ENCODE measurements at places on chromosomes 1 and 21.

- DNase-seq: no peak
These were observed 671.4 kb upstream of the ADGRL2 start for GRCh38 chr1:81129366-81129765.

GRCh38 chr1:223721658-223722607 is 9.6 kb downstream of the CAPN2 start:
- DNase-seq: no peak

- DNase-seq: no peak
These were observed 46.4 kb downstream of the COL6A1 start for GRCh38 chr21:46027851-46028493.

DNA sequence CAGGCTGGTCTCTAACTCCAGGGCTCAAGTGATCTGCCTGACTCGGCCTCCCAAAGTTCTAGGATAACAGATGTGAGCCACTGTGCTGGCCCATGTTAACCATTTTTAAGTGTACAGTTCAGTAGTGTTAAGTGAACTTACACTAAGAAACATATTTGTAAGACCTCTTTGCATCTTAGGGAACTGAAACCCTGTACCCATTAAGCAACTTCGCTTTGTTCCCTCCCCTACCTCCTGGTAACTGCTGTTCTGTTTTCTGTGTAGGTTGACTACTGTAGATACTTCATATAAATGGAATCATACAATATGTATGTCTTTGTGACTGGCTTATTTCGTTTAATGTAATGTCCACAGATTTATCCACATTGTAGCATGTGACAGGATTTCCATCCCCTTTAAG is 11.0 kb downstream of the NUDC start:
- no peak for DNase-seq

GRCh38 chr1:228228601-228229074 is 20.8 kb downstream of the OBSCN start:
- DNase-seq: no peak

DNA sequence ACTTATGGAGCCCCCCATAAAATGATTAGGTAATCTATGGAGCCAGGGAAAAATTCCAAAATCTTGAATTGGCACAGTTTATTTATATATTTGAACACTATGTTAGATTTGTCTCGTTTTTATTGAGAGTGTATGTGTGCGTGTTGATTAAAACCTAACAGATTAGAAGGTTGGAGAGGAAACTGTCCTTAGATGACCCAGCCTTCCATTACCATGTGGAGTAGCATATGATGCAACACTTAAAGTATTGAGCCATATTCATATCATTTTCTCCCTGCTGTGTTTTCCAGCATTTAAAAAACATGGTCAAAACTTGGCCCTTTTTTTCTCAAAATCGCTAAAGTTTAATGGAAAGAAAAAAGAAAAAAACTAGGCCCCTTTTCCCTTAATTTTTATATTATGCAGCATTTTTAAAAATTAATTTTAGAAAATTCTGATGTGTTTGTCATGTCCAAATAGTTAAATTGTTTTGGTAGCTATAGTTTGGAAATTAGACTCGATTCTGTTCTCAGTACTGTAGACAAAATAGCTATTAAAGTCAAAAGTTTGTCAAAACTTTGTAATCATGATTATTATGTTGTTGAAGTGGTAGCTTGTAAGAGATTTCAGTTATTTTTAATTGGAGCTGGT is 2.3 kb downstream of the LRRC8D start:
- no peak for DNase-seq
